ENCODE measurements at places on chromosomes 7 and 10.

GRCh38 chr10:69208761-69209160, 11.4 kb upstream of the HKDC1 start:
- no peak for DNase-seq

GRCh38 chr7:115932880-115933279, 97.7 kb downstream of the TFEC start:
- no peak for DNase-seq

DNA sequence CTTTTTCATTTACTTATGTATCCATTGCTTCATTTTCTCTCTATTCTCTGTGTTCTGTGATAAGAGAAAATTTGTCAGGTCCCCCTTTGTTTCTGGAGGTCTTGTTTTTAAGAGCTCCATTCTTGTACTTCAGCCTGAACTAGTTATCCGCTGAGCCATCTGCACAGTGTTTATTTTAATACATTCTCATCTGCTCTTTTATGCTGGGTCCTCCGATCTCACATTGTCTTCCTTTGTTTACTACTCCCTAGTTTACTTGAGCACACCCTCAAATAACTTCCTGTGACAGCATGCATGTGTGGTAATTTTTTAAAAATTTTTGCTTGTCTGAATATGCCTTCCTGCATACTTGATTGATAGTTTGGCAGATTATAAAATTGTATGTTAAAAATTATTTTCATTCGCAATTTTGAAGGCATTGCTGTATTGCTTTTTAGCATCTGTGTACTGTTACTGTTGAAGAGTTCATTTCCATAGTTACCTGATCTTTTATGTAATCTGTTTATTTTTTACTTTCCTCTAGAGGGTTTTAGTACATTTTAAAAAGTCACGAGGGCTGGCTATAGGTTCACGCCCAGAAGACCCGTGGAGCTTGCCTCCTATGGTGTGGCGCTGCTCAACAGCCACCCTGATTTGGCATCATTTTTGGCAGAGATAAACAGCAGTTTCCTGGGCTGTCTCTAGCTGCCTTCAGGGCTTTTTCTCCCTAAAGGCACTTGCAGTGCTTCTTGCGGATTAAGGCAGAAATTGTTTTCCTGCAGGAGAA, 31.9 kb downstream of the RSBN1L start:
- DNase-seq = no peak

- no peak for DNase-seq
Observed at GRCh38 chr7:107387128-107387527, 82.7 kb upstream of the GPR22 start.

DNA sequence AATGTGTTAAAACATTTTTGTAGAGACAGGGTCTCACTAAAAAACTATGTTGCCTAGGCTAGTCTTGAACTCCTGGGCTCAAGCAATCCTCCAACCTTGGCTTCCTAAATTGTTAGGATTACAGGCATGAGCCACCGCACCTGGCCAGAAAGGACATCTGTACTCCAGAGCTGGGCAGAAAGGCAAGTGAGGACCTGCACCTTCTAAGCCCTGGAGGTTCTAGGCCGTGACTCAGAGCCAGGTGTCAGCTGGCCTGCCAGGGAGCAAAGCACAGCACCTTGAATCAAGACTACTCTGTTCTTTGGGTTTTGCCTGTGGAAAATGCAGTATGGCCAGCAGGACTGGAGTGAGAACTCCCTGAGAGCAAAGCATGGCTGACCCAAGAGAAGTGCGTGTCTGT, 396.5 kb downstream of the ADRA2A start:
- DNase-seq = no peak

DNA sequence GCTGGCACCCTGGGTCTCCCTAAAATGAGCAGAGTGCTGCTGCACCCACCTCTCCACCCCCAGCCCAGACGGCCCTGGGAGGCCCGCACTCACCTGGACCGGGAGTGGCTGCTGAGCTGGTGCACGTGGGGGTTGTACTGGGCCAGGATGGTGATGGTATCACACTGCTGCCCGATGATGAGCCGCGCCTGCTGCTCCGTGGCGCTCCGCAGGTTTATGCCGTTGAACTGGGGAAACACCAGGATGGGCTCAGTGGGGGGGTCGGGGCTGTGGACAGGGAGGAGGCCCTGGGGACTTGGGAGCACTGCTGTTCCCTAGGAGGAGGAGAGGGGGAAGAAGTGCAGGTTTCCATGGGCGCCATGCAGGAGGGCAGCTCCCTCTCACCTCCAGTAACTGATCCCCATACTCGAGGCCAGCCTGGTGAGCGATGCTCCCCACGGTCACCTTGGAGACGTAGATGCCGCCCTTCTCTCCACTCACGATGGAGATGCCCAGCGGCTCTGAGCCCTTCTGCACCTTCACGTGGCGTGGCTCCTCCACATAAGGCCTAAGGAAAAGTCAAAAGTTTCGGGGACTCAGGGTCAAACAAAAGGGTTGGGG, 114.6 kb downstream of the DLG5 start:
- DNase-seq = no peak

DNA sequence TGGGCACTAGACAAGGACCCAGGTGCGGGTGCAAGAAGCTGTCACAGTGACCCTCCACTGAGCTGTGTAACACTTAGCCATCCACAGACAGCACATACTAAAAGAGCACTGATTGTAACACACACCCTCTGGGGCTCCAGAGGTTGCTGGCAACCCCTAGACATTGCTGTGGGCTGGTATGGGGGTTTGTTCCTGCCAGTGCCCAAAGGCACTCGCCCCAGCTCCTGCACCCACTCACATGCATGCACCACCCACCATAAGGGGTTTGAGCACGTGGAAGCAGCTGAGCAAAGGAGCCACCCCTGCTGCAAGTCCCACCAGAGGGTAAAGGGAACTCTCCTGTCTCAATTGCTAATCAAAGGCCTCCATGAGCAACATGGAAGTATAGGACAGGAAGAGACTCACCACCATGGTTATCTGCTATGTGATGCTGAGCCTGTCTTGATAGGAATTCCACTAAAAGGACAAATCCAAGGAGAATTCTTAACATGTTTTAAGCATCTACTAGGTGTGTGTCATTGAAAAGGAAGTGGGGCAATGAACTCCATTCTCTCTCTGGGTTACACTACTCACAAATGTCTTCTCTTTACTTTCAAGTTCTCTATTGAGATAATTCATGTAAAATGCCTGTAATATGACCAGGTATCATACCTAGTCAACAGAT, 103.1 kb downstream of the GFRA1 start:
- DNase-seq = no peak

DNA sequence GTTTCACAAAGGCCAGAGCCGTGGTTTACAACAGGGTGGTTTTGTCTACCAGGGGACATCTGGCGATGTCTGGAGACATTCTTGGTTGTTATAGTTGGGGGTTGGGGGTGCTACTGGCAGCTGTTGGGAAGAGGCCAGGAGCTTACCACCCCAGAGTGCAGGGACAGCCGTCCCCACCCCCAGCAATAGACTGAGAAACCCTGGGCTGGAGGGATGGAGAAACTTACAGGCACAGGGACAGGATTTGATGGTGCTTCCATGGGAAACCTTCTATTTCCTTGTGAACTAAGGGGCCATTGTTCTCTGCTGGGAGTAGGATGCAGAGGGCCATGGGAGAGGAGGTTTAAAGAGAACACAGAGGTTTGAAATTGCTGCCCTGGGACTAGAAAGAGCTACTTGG, 10.9 kb downstream of the ADCK2 start:
- DNase-seq = peak; percentile 28

GRCh38 chr10:31081937-31082840, 50.5 kb upstream of the ZNF438 start:
- DNase-seq = no peak

DNA sequence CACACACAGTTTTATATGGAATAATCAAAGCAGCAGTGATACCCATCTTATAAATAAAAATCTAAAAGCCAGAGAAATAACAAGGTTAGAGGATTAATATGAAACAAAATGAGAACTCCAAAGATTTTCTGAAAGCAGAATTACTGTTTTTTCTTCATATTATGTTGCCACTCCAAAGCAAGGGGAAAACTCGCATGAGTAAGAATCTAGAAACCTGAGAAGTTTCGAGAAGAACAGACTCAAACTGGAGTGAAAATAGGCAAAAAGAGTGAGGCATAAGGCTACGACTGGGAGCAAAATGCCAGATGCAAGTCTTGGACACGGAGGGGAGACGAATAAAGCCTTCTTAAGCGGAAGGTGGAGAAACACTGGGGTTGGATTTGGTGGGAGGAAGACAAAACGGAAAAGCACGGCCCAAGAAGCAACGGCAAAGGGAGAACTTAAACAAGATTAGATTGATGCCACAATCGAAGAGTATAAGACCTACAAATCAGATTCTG, 923 bp downstream of the TNPO3 start:
- no peak for DNase-seq

GRCh38 chr7:105219771-105220160, 169.0 kb downstream of the SRPK2 start:
- DNase-seq = no peak

GRCh38 chr7:106142136-106142535, 30.0 kb upstream of the SYPL1 start:
- DNase-seq = no peak

- no peak for DNase-seq
Observed at GRCh38 chr10:44994752-44995530, 5.8 kb upstream of the ZNF22 start.

GRCh38 chr10:6144406-6145165, 55.8 kb downstream of the RBM17 start:
- DNase-seq = peak; percentile 98

DNA sequence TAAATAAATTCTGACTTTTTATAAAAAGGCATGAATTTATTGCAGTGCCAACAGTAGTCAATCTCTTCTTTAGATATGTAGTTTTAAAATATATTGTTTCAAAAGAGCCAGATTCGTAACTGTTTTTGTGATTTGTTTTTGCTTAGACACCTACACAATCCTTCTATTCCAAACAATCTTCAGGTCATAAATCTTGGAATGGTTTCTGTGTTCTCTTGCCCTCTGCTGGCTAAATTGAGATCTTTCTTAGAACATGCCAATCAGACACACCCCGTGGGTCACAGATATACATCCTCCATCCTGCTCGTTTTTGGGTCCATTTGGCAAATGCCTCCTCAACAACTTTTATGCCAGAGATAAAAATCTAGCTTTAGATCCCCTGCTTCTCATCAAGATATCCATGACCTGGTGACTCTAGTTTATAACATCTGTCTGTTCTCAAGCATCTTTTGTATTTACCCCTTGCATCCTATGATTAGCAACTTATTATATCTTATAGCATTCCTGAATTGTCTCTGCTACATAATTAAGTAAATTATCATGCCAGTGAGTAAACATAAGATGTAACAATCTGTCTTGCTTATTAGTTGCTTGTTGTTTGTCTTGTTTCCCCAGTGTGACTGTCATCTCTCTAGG, 35.3 kb upstream of the IFRD1 start:
- no peak for DNase-seq
